Endodermal cell (in vitro differentiated cells): ENCODE measurements at places on chromosomes 12 and 14. TPM values are rescaled to one million over a fixed set of nuclear protein-coding genes. Genes with fewer than 3 reads are reported as not detected.

DNA sequence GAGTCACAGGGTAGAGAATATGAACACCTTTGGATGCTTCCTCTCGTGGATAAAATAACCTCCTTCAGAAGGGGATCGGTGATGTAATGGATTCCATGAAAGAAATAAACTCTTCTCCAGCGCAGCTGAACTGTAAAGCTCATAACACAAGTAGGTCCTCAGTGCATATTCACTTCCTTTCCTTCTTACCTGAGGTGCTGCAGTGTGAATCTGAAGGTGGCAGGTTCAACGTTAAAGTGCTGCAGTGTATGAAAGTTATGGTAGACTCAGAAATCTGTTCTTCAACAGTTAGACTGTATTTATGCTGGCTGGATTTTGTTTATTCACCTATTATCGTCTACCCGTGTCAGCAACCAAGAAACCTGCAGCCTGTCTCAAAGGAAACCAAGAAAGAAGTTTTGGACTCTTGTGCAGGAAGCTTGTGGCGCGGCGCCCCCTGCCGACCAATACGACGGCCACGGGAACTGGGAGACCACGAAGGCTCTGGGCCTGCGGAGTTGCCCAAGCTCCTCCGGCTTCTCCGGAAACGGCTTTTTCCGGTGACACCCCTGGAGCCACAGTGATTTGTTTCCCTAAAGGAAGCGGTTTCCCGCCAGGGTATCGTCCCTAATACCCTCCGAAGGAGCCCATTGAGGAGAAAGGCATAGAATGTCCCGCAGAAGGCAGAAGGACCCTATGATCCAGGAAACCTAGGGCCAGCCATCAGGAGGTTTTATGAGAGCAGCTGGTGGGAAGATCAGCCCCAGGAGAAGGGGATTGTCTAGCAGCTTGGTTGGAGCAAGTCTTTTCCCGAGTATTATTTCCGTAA is 17.6 kb upstream of the RNASE3 start:
- H3K4me1 ChIP-seq: no peaks in the 10 kb centered on the region
- H3K4me3 ChIP-seq: peak overlapping the region; percentile 52
- no peak overlapping the region for H3K27ac ChIP-seq
- peak; percentile 97 for DNase-seq
- no peaks in the 10 kb centered on the region for H3K36me3 ChIP-seq
- peaks cover 50% of the 10 kb centered on the region for H3K27me3 ChIP-seq

DNA sequence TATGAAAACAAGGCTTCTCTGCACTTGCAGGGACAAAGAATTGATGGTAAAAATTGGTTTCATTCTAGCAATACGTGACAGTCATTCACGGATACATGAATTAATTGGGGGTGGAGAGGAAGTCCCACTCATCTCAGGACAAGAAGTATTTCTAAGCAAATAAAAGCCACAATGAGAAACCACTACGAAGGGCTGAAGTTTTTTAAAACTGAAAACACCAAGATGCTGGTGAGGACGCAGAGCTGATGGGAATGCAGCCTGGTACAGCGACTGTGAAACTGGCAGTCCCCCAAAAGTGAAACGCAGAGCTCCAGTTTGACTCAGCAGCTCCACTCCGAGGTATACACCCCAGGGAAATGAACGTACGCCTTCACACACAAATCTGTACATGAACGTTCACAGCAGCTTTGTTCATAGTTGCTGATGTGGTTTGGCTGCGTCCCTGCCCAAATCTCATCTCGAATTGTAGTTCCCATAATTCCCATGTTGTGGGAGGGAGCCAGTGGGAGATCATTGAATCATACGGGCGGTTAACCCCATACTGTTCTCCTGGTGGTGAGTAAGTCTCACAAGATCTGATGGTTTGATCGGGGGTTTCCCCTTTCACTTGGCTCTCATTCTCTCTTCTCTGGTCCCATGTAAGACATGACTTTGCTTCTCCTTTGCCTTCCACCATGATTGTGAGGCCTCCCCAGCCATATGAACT is 89.0 kb downstream of the SCARB1 start:
- no peak overlapping the region for H3K27ac ChIP-seq
- DNase-seq: no peak
- peaks cover 5% of the 10 kb centered on the region for H3K4me1 ChIP-seq
- no peak overlapping the region for H3K4me3 ChIP-seq

DNA sequence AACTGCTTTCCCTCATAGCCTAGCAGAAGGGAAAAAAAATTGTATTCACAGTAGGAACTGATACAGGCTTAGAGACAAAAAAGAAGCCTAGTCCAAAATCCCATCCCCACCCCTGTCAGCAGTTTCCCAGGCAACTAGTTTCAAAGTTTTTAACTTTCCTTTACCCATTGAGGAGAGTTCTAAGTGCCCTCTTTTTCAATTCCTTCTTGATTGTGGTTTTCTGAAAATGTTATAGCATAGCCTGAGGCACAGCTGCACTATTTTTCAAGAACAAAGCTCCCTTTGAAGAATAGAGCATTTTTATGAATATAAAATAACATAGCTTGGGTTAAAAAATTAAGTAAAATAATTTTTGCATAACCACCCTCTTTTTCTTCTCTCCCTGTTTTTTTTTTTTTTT is 81.6 kb downstream of the IPO8 start:
- H3K27ac ChIP-seq: no peak overlapping the region
- H3K27me3 ChIP-seq: no peaks in the 10 kb centered on the region
- H3K4me3 ChIP-seq: no peak overlapping the region
- no peaks in the 10 kb centered on the region for H3K4me1 ChIP-seq
- H3K36me3 ChIP-seq: no peaks in the 10 kb centered on the region

- H3K27ac ChIP-seq: no peak overlapping the region
- no peak overlapping the region for H3K4me3 ChIP-seq
- H3K36me3 ChIP-seq: peaks cover 13% of the 10 kb centered on the region
- DNase-seq: no peak
- no peaks in the 10 kb centered on the region for H3K27me3 ChIP-seq
These were observed 3.0 kb downstream of the SMIM10L1 start for GRCh38 chr12:11174022-11174421.

DNA sequence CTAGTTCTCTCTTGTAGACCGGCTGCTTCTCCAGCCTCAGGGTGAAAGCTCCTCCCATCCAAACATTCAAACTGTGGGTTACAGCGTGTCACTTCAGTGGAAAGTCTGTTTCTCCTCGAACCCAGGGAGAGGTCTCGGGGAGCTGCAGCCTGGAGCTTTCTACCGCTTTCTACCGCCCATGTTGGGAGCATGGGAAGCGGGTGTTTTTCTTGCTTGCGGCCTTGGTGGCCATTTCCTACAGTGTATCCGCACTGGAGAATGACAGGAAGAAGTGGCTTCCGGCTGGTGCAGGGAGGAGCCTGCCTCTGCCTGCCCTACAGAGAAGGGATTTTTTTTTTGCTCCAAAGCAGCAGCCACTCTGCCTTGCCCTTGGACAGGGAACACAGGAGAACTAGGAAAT is 21.2 kb downstream of the ZFP36L1 start:
- no peak overlapping the region for H3K4me3 ChIP-seq
- H3K27me3 ChIP-seq: no peaks in the 10 kb centered on the region

- no peaks in the 10 kb centered on the region for H3K36me3 ChIP-seq
- H3K27ac ChIP-seq: no peak overlapping the region
- no peaks in the 10 kb centered on the region for H3K4me1 ChIP-seq
These were observed 137.4 kb upstream of the NTF3 start for GRCh38 chr12:5294274-5295070.

- peaks cover 11% of the 10 kb centered on the region for H3K4me1 ChIP-seq
- no peak overlapping the region for H3K27ac ChIP-seq
- no peak for DNase-seq
- no peak overlapping the region for H3K4me3 ChIP-seq
These were observed 5.5 kb upstream of the GALC start for GRCh38 chr14:87998482-87998881.

- H3K4me3 ChIP-seq: no peak overlapping the region
- H3K36me3 ChIP-seq: no peaks in the 10 kb centered on the region
- DNase-seq: peak; percentile 38
These were observed 4.3 kb downstream of the RIMBP2 start for GRCh38 chr12:130711756-130712155.

OR4E1 gene
- not detected in 3 replicates for total RNA-seq

GRCh38 chr14:93056840-93057585 is 58.7 kb downstream of the ITPK1 start:
- DNase-seq: no peak
- no peak overlapping the region for H3K4me3 ChIP-seq
- H3K4me1 ChIP-seq: peaks cover 20% of the 10 kb centered on the region
- no peaks in the 10 kb centered on the region for H3K27me3 ChIP-seq
- H3K36me3 ChIP-seq: no peaks in the 10 kb centered on the region

DNA sequence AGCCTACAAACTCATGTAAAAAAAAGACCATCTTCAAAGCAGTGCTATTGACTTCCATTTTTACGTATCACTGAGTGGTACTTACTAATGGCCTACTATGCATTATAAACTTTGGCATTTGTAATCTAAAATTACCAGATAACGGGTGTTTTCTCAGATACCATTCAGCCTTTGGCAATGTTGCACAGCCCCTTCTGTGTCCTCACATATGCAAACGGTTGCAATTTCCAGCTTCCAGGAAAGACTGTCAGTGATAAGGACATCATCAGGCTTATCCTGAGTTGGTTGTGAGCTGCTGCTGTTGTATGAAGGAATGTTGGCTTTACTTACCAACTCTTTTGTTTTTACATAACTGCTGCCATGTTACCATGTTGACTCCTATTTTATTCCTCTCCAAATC is 1.6 kb upstream of the SLC6A13 start:
- no peaks in the 10 kb centered on the region for H3K4me1 ChIP-seq
- no peaks in the 10 kb centered on the region for H3K36me3 ChIP-seq
- no peak overlapping the region for H3K4me3 ChIP-seq
- DNase-seq: no peak
- no peak overlapping the region for H3K27ac ChIP-seq
- H3K27me3 ChIP-seq: peaks cover 11% of the 10 kb centered on the region

TTC9 gene
- 9.6 to 12.6 TPM (median 11.6 TPM) in 3 replicates for total RNA-seq

EIF4B gene
- 596 to 659 TPM (median 631 TPM) in 3 replicates for total RNA-seq

LRRC74A gene
- total RNA-seq: not detected in 3 replicates

- peaks cover 37% of the 10 kb centered on the region for H3K27me3 ChIP-seq
- peak; percentile 33 for DNase-seq
- peaks cover 27% of the 10 kb centered on the region for H3K4me1 ChIP-seq
- no peaks in the 10 kb centered on the region for H3K36me3 ChIP-seq
- H3K27ac ChIP-seq: no peak overlapping the region
These were observed 612.0 kb downstream of the VRK1 start for GRCh38 chr14:97408937-97409815.

DNA sequence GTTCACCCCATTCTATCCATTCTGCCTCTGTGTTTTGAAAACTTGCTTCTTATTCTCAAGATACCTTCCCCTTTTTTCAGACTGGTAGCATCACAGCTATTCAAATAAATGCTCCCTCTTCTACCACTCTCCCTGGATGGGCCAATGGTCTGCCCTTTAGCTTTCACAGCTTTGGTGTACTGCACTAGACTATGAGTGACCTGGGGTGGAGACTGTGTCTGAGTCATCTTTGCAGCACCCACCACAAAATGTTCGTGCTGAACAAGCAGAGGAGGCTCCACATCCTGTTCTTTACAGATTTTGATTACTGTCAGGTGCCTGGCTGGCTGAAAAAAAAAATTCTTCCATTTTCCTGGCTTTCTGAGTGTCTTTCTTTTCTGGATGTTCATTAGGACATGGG is 1104.1 kb upstream of the TMEM132C start:
- H3K27me3 ChIP-seq: no peaks in the 10 kb centered on the region
- H3K36me3 ChIP-seq: no peaks in the 10 kb centered on the region
- H3K4me3 ChIP-seq: no peak overlapping the region
- no peak for DNase-seq
- H3K4me1 ChIP-seq: no peaks in the 10 kb centered on the region
- no peak overlapping the region for H3K27ac ChIP-seq

ABCC9 gene
- 0.07 TPM in 1 of 2 replicates, not detected in the other for total RNA-seq

CARMIL3 gene
- total RNA-seq: 2.1 to 5.0 TPM (median 2.6 TPM) in 3 replicates

AICDA gene
- 0.41 TPM in 1 of 2 replicates, not detected in the other for total RNA-seq

ATF7 gene
- total RNA-seq: 36.6 to 40.2 TPM (median 40.1 TPM) in 3 replicates

- peaks cover 2% of the 10 kb centered on the region for H3K4me1 ChIP-seq
- DNase-seq: no peak
- no peak overlapping the region for H3K4me3 ChIP-seq
- H3K27me3 ChIP-seq: no peaks in the 10 kb centered on the region
These were observed 2.7 kb upstream of the RIMKLB start for GRCh38 chr12:8695116-8695515.

DNA sequence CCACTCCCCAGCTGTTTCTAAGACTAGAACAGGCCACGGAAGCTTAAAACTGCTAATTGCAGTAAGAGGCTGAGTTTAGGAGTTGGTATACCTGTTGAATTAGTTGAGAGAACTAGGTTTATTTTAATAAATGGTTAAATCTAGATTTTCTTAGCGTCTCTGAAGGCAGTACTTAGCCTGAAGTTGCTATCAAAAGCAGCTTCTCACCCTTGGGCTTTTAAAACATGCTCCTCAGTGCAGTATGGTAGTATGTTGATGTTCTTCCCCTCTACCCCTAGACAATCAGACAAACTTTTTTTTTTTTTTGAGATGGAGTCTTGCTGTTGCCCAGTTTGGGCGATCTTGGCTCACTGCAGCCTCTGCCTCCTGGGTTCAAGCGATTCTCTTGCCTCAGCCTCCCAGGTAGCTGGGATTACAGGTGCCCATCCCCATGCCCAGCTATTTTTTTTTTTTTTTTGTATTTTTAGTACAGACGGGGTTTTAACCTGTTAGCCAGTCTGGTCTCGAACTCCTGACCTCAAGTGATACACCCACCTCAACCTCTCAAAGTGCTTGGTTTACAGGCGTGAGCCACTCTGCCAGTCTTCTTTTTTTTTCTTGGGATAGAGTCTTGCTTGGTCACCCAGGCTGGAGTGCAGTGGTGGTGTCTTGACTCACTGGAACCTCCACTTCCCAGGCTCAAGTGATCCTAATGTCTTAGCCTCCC is 6.8 kb downstream of the SRSF5 start:
- DNase-seq: peak; percentile 32
- H3K27me3 ChIP-seq: no peaks in the 10 kb centered on the region
- no peak overlapping the region for H3K4me3 ChIP-seq
- peaks cover 100% of the 10 kb centered on the region for H3K36me3 ChIP-seq

ADCY6 gene
- 33.4 to 58.6 TPM (median 53.4 TPM) in 3 replicates for total RNA-seq

GRCh38 chr12:62917926-62918325 is 17.0 kb downstream of the PPM1H start:
- peaks cover 2% of the 10 kb centered on the region for H3K4me1 ChIP-seq
- no peaks in the 10 kb centered on the region for H3K36me3 ChIP-seq
- no peak for DNase-seq
- no peak overlapping the region for H3K4me3 ChIP-seq
- H3K27me3 ChIP-seq: peaks cover 24% of the 10 kb centered on the region
- no peak overlapping the region for H3K27ac ChIP-seq

B4GALNT1 gene
- 0.66 and 1.2 TPM in 2 replicates for total RNA-seq

STYK1 gene
- 1.7 to 4.5 TPM (median 4.0 TPM) in 3 replicates for total RNA-seq

GRCh38 chr12:131929581-131930456 is 743 bp downstream of the PUS1 start:
- no peaks in the 10 kb centered on the region for H3K27me3 ChIP-seq
- DNase-seq: peak; percentile 82

DNA sequence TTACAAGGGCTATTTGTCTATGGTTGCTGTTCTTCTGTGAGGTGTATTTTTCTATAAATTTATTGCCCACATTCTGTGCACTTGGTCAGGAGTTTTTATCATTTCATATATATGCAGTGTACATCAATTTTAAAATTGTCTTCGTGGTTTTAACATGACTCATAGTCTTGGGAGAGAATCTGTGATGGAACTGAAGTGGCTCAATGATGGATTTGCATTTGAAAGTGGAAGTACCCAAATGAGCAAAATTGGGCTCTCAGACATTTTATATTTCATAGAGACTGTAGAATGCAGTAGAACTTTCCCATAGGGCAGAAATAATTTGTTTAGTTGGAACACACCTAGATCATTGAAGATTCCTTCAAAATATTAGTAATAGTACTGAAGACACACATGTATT is 1.9 kb upstream of the SCFD1 start:
- no peak overlapping the region for H3K27ac ChIP-seq
- DNase-seq: no peak
- no peaks in the 10 kb centered on the region for H3K27me3 ChIP-seq
- no peaks in the 10 kb centered on the region for H3K4me1 ChIP-seq
- H3K36me3 ChIP-seq: peaks cover 32% of the 10 kb centered on the region
